DMS79 (cell line): ENCODE measurements at places on chromosomes 6 and 20.

GRCh38 chr6:51007237-51007636 lies 188.6 kb downstream of the TFAP2B start:
- no peak for DNase-seq

- peak; percentile 86 for DNase-seq
Observed at GRCh38 chr6:35727231-35727934, 9.4 kb upstream of the ARMC12 start.

DNA sequence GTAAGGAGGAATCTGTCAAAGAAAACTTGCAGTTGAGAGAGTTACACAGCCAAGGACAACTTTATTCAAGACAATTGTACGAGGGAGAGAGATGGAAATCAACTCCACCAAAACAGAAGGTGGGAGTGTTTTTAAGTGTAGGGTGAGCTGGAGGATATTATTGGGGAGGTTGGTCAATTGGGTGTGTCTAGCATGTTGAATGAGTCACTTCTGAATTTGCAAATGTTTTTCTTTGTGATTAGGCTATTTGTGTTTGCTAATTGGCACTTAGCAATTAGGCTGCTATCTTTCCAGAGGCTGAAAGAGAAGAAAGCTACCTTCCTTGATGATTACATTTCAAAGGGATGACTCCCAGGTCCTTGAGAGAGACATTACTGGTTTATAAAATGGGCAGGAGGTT lies 441.1 kb downstream of the MEI4 start:
- no peak for DNase-seq

- no peak for DNase-seq
Observed at GRCh38 chr6:33112148-33112547, 36.4 kb downstream of the HLA-DPB1 start.

DNA sequence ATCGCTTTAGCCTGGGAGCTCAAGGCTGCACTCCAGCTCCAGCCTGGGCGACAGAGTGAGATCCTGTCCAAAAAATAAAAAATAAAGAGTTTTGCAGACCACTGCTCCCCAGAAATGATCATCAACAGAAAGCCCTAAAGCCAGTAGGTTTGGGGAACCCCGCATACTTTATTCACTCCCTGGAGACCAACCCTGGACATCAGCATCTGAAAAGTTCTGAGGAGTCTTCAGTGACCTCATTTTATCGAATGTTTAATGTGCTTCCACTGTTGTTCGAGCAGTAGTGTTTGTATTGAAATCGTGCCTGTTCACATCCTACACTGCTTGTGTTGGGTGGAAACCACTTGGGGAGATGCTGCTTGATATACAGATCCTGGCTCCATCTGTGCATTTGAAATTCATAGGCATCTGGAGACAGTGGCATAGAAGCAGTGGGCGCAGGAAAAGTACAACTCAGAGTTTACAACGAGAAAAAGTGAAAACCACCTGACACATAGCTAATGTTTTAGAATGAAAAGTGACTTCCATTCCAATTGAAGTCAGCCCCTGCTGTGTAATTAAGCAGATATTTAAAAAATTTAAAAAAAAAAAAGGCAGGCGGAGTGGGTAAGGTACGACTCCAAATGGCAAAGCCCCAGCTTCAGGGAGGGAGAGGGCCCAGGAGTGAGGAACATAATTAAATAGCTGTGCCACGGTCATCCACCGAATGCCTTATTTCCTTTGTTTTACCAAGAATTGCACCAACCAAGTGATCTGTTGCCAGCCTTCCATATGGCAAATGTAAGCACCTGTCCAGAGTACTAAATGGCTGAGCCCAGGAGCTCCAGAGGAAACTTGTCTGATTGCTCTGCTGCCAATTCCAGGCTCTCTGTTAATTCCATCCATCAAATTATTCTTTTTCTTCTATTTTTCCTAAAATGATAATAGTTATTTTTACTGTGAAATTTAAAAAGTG lies 100.4 kb upstream of the NAA20 start:
- DNase-seq, result no peak

DNA sequence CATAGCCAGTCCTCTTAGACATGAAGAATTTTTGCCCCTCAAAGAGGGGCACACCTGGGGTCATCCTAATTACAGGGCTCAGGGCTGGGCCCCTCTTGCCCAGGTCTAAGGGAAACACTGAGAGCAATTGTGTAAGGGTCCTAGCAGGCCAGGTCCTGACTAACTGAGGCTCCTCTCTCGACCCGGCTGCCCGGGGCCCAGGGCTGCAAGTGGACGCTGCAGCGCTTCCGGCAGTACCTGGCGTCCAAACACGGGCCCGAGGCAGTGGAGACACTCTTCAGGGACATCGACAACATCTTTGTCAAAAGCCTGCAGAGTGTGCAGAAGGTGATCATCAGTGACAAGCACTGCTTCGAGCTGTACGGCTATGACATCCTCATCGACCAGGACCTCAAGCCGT lies 17.4 kb downstream of the PDRG1 start:
- DNase-seq, result no peak

DNA sequence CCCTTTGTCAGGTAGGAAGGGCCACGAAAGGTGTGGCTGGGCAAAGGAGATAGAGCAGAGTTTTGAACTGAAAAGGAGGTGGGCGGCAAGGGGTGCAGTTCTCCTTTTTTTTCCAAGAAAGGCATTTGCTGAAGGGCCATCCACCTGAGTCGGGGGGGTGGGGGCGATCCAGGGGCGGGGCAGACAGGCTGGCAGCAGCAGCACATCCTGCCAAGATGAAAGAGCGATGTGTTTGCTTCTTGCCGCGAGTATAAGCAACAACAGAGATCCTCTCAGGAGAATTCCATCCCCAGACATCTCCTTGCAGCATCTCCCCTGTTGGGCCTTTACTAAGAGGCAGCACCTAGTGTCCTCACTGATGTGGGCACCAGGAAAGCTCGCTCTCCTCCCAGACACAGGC lies 516.5 kb downstream of the CD83 start:
- no peak for DNase-seq

- DNase-seq, result peak; percentile 51
Observed at GRCh38 chr6:29005183-29005885, at the start of gene ZNF311. ZNF311 (minus strand) TSS chr6:29005315; CDS start chr6:29003954, 1,361 bp downstream.

DNA sequence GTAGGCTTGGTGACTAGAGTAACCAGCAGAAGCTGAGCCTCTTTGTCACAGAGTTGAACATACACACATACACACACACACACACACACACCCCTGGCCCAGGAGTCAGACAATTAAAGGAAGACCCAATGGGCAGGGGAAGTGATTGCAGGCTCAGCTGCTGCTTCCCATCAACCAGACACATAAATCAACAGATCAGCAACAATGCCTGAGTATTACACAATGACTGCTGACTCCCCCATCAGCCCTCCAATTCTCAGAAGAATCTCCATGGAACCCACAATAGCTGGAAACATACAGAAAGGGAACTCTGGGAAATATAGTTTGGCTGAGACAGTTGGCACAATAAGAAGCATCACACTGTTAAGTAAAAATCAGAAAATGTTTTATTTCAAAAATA lies 270.4 kb upstream of the PLCB4 start:
- DNase-seq, result no peak

GRCh38 chr20:38835792-38836191 lies 30.3 kb downstream of the PPP1R16B start:
- no peak for DNase-seq

- DNase-seq, result no peak
Observed at GRCh38 chr20:62476056-62476838, 452 bp upstream of the GATA5 start.

- no peak for DNase-seq
Observed at GRCh38 chr6:170470734-170471133, 82.4 kb downstream of the PSMB1 start.

DNA sequence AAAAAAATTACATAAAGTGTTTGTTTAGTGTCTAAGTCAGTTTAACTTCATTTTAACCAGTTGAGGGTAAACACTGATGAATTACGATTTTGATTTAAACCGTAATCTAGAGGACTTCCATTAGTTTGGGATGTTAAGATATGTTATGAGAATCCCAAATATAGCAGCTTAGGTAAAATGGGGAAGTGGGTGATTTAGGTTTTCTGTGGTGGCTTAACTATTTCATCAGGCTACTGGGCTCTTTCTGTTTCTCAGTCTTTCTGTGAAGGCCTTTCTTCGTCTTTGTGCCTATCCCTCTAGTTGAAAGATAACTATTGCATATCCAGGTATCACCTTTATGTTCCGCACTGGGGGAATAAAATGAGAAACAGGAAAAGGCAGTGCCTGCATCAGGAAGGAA lies 27.9 kb downstream of the CENPW start:
- no peak for DNase-seq

DNA sequence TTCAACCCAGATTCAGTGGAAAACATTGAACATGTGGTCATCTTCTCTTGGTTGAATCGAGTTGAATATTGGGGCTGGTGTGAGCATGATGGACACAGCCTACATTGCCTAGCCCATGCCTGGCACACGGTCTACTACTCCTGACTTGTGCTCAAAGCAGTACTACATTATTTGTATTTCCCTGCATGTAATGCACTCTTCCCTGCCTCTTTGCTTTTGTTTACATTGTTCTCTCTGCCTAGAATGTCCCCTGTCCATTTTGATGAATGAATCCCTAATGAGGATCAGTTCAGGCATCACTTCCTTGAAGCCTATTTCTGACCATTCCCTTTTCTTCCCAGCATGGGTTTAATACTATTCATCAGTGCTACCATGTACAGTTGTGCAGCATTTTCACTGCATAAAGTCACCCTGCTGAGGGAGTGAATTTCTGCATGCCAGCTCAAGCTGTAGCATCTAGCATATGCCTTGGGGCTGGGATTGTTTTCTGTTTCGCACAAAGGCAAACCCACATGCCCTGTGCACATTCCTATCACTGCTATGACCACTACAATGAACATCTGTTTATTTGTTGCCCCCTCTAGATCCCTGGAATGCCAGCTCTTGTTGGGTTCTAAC lies 75.3 kb upstream of the CCN6 start:
- DNase-seq, result no peak

GRCh38 chr20:843912-844311 lies 10.4 kb downstream of the FAM110A start:
- DNase-seq, result no peak

- DNase-seq, result no peak
Observed at GRCh38 chr20:8139899-8140298, 7.8 kb downstream of the PLCB1 start.

DNA sequence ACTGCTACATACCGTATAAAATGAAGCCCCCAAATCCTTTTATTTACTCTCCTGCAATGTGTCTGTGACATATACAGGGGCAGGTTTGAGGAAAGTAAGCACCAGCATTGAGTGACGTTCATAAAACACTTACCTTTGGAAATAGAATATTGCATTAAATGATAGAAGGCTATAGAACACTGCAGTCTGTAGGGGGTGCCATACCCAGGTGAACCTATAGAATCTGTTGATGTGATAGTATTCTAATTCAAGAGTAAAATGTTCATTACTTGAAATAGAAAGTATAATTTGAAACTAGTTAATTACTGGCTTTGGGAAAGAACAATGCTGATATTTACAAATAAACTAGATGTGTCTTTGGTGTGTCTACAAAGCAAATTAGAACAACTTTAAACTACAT lies 47.0 kb upstream of the PRL start:
- DNase-seq, result no peak

GRCh38 chr6:28589234-28589956 lies 63.7 kb downstream of the GPX5 start:
- DNase-seq, result no peak

- DNase-seq, result no peak
Observed at GRCh38 chr20:33947709-33948295, 45.9 kb upstream of the RALY start.

DNA sequence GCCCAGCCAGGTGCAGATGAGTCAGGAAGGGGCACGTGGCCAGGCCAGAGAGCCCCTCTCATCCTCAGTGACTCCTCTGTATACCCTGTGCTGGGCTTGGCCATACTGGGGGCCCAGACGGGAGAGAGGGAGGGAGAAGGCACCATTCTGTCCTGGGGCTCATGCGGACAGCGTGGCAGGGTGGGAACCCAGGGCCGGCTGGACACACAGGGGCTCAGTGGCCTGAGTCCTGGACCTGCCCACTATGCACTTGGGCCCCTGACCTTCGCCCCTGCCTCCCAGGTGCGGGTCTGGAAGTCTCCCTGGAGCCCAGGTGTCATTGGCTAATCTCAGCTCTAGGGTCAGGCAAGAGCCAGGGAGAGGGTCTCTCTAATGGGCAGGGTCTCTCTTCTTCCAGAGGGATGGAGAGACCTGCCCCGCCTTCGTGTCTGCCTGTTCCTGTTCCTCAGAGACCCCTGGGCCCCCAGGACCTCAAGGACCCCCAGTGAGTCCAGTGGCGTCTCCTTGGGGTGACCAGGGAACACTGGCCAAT lies 27.7 kb downstream of the COL20A1 start:
- no peak for DNase-seq

- DNase-seq, result no peak
Observed at GRCh38 chr6:70563530-70563929, 3.2 kb upstream of the SDHAF4 start.

GRCh38 chr6:149209871-149210775 lies 107.4 kb upstream of the TAB2 start:
- no peak for DNase-seq

GRCh38 chr6:168956141-168956838 lies 297.4 kb downstream of the THBS2 start:
- DNase-seq, result no peak

- no peak for DNase-seq
Observed at GRCh38 chr6:20463396-20463795, 61.7 kb downstream of the E2F3 start.

DNA sequence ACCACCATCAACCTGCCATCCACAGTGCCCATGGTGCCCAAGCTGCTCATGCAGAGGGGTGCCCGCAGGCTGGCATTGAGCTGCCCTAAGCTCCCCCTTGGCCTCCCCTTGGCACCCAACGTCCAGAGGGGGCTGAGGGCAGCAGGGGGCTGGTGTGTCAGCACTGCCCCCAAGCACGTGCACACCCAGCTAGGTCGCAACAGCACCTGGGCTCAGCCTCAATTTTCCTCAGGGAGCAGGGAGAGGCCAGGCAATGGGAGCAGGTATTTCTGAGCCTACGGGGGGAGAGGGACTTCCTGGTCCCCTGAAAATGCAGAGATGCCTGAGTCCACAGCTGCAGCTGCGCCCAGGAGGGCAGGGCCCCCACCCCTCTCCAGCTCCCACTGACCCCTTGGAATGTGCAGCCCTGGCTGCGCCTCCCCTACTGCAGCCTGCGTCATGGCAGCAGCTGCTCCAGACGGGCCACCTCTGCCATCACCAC lies 204.2 kb downstream of the ANKRD60 start:
- no peak for DNase-seq

GRCh38 chr6:106275692-106276091 lies 49.9 kb downstream of the ATG5 start:
- DNase-seq, result no peak

- no peak for DNase-seq
Observed at GRCh38 chr6:27962506-27962905, 5.5 kb downstream of the OR2B6 start.
